ENCODE measurements at places on chromosomes 12 and 14.

- peak; percentile 17 for DNase-seq
Observed at GRCh38 chr12:1933342-1934051, 15.0 kb upstream of the CACNA2D4 start.

- DNase-seq, result peak; percentile 62
Observed at GRCh38 chr12:113875691-113876090, 90.4 kb downstream of the RBM19 start.

DNA sequence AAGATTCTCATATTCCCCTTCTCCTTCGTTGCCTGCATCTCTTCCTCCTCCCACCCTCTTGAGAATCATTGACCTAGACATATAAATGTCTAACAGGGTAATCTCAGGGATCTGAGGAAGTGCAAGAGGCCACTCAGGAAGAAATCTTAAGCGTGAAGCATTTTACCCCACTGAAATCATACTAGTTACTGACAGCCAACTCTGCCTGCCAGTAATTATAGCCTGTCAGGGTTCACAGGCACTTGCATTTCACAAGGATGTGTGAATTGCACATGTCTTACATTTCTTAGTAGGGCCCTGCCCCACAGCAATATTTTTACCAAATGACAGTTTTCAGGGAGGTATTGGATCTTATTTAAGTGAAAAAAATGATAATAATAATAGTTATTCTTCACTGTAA is 127.2 kb downstream of the SLC15A5 start:
- DNase-seq, result no peak

DNA sequence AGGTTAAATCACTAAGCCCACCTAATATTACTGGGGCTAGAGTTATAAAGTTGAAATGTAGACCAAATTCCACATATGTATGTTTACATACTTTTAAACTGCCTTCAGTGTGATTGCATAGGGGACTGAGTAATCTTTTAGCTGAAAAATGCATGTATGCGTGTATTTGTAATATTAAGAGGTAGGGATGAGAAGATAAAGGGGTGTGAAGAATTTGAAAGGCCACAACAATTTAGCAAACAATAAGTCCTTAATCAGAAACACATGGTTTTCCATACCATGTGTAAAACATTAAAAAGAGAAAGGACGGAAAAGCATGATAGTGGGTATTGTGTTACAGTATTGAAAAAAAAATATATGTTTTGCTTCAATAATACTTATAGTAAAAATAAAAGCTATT is 919.9 kb upstream of the FLRT2 start:
- peak; percentile 17 for DNase-seq

DNA sequence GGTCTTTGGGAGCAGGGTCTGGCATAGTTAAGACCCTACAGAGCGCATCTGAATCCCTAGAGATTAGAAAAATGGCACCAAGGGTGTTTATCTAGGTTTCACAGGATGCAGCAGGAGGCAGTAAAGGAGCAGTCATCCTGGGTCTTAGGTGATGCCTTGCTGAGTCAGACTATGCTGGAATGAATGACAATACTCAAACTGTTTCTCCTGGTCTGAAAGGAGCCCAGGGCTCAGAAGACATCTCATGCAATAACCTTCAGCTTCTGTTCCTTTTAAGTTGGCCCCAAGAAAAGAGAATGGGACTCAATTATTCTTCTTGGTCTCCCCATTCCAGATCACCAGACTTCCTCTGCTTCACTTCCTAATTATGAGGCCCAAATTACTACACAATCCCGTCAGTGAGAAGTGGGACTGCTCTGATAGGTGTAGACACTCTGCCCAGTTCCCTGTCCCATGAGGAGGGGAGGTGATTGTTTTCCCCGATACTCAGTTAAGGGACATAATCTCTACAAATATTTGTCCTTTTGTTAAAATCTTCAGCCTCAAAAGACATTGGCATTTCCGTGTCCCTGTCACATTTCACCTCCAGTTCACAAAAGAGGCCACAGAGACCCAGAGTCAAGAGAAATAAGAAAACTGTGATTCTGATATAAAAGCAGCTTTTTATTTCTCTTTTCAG is 14.8 kb upstream of the APOF start:
- DNase-seq, result peak; percentile 31

GRCh38 chr14:67199016-67199415 is 9.8 kb downstream of the GARIN2 start:
- peak; percentile 38 for DNase-seq

DNA sequence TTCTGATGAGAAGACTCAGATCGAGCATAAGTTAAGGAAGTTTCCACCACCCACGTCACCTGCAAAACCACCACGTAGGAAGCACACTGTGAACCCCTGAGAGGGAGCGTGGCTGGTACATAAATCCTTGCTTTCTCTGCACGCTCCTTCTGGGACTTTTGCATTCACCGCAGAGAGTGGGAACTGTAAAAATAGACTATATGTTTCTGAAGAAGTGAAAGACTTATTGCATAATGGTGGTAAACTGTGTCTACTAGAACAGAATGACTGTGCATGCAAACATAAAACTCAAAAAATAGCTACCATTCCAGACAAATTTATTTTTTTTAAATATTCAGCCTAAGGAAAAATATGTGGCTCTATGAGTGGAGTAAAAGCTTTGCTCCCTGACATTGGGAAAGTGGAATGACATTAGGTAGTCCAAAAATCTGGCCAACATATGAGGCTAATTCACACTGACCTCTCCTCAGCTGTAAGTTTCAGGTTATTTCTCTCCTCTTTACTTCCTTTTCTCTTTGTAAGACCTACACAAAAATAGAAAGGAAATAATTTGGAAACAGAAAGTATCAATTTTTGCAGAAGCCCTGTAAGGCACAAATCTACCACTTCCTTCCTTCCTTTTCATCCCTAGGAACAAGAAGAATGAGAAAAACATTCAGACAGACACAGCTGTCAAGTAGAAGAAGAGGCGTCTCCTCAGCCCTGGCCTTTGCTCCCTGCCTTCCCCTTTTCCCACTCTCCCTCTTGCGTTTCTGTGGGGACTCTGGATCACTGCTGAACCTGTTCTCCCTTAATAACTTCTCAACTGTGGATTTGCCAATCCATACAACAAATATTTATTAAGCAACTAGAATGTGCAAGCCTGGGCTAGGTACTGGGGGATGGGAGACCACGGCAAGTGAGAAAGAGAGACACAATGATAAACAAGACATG is 264.3 kb upstream of the FOXN3 start:
- no peak for DNase-seq

DNA sequence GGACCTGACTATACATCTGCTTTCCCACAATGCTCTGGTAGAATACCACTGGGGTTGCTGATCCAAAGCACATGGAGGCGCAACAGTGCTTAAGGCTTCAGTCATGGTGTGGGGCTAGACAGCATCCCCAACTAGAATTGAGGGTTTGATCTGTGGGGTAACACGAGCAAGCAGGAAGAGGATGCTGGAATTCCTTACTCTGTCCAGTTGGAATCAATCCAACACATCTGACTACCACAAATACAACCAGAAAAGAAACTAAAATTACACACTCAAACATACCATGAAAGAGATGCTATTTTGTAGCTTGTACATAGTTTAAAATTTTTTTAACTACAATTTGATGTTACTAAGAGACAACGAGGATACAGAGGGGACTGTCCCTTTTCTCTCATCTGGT is 40.4 kb upstream of the GTF2A1 start:
- peak; percentile 7 for DNase-seq

- DNase-seq, result peak; percentile 73
Observed at GRCh38 chr12:105355752-105356151, 25.3 kb downstream of the C12orf75 start.

- DNase-seq, result no peak
Observed at GRCh38 chr14:51333299-51333698, 93.3 kb downstream of the TMX1 start.

DNA sequence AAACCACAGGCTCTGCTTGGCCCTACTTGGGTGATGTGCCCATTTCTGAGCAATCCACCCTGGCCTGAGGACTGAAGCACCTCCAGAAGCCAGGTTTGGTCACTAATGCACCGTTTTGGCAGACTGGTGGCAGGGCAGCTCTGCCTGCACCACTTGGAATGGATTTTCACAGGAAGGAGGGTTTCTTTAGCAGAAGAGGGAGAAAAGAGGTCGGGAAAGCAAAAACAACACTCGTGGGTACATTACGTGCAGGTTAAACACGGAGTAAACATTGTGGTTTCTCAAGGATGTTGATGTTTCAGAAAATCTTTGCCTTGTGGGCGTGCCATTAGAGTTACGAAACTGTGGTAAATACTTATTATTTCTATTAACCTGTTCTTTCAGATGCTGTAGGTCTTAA is 70.8 kb downstream of the KCNA5 start:
- no peak for DNase-seq

- no peak for DNase-seq
Observed at GRCh38 chr12:9363145-9363544, 154.9 kb upstream of the PZP start.

DNA sequence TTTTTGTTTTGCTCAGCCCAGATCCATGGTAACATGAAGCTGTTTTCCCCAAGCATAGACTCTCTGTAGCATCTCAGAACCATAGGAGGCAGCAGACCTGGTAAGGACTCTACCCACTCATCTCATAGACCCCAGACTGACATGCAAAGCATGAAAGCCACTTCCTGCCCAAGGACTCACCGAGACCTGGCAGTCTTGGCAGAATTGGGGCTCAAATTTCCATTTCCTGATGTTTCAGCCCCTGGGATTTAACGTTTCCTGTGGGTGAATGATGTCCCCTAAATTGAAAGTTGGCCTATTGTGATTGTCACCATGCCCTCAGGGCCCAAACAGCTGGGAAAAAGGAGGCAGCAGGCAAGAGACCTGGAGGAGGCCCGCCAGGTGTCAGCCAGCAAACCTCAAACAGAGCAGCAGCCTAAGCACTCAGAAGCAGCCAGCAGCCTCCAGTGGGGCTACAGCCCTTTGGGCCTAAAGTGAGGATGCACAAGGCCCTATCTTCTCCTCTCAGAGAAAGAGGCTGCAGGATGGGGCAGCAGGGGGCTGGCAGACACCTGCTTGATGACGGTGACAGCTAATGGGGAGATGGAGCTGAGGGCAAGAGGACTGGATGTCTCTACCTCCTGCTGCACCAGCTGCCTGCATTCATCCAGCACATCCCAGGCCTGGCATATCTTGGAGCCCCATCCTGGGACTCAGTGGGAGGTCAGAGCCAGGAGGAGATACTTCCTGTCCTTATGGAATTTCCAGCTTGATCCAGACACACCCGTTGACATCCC is 8.5 kb downstream of the KRT85 start:
- peak; percentile 19 for DNase-seq

DNA sequence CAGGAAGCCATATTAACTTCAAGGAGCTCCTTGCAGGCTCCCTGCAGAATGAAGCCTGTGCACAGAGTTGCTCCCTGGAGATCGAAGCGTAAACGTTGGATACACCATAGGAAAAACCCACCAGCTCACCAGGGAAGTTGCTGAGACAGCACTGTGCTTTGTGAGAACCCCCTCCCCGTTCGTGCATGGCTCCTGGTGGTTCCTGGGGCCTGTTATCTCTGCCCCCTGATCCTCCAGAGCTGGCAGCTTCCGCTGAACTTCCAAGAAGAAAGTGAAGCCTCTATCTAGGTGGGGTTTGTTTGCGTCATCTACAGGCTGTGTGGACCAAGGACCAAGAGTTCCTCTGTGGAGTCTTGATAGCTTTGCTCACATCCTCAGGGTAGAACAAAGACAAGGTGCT is 2.4 kb upstream of the CCDC85C start:
- DNase-seq, result no peak

DNA sequence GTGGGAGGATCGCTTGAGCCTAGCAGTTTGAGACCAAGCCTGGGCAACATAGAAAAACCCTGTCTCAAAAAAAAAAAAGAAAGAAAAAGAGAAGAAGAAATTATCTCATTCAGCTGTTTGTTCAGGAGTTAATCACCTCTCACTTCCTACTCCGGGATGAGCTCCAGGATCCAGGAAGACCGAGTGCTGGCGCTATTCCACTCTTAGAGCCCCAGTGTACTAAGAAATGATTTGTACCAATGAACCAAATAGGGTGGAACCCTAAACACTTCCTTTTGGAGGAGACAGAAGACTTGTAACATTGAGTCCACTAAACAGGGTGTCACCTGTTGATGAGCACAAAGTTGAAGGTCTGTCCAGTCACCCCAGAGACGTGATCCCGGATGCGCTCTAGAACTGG is 3.6 kb downstream of the ALKBH2 start:
- no peak for DNase-seq

DNA sequence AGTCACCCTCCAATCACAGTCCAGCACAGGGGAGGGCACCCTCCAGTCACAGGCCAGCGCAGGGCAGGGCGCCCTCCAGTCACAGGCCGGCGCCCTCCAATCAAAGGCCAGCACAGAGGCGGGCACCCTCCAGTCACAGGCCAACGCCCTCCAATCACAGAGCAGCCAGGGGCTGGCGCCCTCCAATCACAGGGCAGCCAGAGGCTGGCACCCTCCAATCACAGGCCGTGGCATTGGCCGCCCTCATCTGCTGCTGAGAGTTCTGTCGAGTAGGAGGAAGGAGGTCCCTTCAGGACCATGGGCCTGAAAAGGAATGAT is 26.6 kb downstream of the DDX51 start:
- no peak for DNase-seq

DNA sequence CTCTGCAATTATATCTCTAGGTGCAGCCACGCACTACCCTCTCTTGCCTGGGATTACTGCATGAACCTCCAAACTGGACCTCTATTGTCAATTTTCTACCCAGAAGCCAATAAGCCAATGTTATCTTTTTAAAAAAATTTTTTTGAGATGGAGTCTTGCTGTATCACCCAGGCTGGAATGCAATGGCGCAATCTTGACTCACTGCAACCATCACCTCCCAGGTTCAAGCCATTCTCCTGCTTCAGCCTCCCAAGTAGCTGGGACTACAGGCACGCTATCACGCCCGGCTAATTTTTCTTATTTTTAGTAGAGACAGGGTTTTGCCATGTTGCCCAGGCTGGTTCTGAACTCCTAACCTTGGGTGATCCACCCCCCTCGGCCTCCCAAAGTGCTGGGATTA is 11.2 kb upstream of the PXN start:
- DNase-seq, result peak; percentile 49

- DNase-seq, result no peak
Observed at GRCh38 chr12:96590970-96591369, 101.6 kb downstream of the CFAP54 start.

DNA sequence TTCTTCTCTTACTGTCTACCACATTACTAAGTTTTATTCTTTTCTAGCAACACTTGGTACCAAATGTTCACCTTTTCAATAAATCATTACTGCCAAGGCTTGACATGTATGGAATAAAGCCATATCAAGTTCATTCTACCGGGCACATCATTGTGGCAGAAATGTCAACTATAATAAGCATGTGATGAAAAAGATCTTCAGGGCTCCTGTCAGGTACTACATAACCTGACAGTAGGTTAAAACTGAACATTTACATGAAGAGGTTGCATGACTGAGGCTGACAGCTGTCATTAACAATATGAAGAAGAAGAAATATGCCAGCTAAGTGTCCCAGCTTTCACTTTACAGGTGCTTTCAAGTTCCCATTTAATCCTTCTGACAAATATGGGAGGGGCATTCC is 178.9 kb downstream of the KCNH5 start:
- DNase-seq, result no peak
